ENCODE measurements at places on chromosomes 11 and 22.

GRCh38 chr22:46969491-46969890 lies 207.0 kb downstream of the TBC1D22A start:
- no peak for DNase-seq

GRCh38 chr11:121095561-121095960 lies 5.5 kb upstream of the TECTA start:
- no peak for DNase-seq

DNA sequence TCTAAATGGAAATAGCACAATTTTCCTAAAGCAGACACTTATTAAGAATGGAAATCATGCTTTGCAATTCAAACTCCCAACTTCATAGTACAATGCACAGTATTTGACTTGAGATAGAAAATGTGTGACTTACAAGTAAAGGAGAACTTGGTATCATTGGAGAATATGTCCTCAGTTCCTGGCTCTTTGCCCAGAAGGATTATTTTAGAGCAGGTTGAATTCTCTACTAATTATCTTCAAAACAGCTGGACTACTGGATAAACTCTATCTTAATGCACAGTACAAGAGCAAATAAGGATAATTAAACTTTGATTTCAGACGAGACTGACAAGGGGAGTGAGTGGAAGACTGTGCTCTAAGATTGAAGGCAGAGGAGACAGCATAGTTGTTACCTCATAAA lies 839.4 kb downstream of the OPCML start:
- no peak for DNase-seq

- DNase-seq, result no peak
Measured at GRCh38 chr11:1178906-1179305, 21.2 kb downstream of the MUC5AC start.

GRCh38 chr11:43738600-43739409 lies 58.3 kb downstream of the HSD17B12 start:
- DNase-seq, result peak; percentile 62

GRCh38 chr22:46579751-46580449 lies 40.3 kb upstream of the GRAMD4 start:
- no peak for DNase-seq

- DNase-seq, result no peak
Measured at GRCh38 chr11:85347291-85347690, 279.9 kb downstream of the DLG2 start.

DNA sequence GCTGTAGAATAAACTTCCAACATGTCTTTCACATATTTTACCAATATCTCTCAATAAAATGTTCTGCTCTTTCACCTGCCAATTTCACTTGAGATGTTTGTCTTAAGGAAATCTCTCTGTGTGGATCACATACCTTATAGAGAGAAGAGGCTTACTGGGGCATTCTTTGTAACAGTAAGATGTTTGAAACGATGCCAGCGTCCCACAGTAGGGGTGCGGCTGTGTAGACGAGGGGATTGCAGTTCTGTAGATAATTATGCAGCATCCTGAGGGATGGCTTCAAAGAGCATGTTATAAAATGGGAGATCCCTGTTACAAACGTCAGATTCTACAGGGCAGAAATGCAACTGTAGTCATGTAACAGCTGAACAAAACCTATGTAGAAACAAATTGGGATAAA lies 200.0 kb downstream of the TBC1D22A start:
- no peak for DNase-seq
